Body of pancreas (tissue), 4 donors: ENCODE measurements at places on chromosomes 1 and 21. TPM values are rescaled to one million over a fixed set of nuclear protein-coding genes. Genes with fewer than 3 reads are reported as not detected.

Gene PRDX6
- total RNA-seq: 64.1 TPM

Gene C1QC
- 54.7 TPM for total RNA-seq

Gene FCGR3A
- 5.2 TPM for total RNA-seq

Gene DEPDC1
- not detected for total RNA-seq

Gene MAN1C1
- total RNA-seq: 10.9 TPM

Gene SH3BGRL3
- total RNA-seq: 38.2 TPM

Gene RIT1
- 16.1 TPM for total RNA-seq

Gene GNG4
- 0.66 TPM for total RNA-seq

Gene FAM163A
- not detected for total RNA-seq

Gene IQGAP3
- total RNA-seq: not detected

Gene EXO5
- 5.2 TPM for total RNA-seq

Gene AADACL4
- not detected for total RNA-seq

Gene ZMYND12
- 1.3 TPM for total RNA-seq

Gene PADI2
- 3.0 TPM for total RNA-seq

Gene RAVER2
- total RNA-seq: 6.9 TPM

Gene INKA2
- not detected for total RNA-seq

Gene ALX3
- not detected for total RNA-seq

Gene LAPTM5
- total RNA-seq: 25.2 TPM

Gene LCE1E
- not detected for total RNA-seq

Gene AGRN
- total RNA-seq: 241 TPM
